ENCODE measurements at places on chromosomes 1 and 21.

GRCh38 chr1:5580926-5581325 is 411.3 kb downstream of the NPHP4 start:
- no peak for DNase-seq

- no peak for DNase-seq
Measured at GRCh38 chr1:180026556-180026955, 71.9 kb downstream of the CEP350 start.

GRCh38 chr1:23594927-23595353 is 35.6 kb upstream of the ID3 start:
- no peak for DNase-seq

DNA sequence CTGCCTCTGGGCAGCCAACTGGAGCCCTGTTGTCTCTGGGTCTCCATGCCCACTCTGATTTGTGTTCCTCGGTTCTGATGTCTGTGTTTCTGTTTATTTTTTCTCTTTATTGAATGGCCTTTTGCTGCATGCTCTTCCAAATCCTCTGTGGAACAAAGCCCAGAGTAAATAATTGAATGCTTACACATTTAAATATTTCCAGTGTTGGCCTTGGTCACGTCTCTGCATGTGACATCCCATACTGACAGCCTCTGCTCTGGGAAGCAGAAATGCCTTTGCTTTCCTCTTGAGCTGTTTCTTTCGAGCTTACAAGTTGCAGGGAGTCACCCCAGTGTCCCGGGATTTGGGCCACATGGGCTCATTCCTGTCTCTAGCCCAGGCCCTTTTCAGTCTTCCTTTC is 267.9 kb downstream of the PTPRU start:
- DNase-seq, result no peak

DNA sequence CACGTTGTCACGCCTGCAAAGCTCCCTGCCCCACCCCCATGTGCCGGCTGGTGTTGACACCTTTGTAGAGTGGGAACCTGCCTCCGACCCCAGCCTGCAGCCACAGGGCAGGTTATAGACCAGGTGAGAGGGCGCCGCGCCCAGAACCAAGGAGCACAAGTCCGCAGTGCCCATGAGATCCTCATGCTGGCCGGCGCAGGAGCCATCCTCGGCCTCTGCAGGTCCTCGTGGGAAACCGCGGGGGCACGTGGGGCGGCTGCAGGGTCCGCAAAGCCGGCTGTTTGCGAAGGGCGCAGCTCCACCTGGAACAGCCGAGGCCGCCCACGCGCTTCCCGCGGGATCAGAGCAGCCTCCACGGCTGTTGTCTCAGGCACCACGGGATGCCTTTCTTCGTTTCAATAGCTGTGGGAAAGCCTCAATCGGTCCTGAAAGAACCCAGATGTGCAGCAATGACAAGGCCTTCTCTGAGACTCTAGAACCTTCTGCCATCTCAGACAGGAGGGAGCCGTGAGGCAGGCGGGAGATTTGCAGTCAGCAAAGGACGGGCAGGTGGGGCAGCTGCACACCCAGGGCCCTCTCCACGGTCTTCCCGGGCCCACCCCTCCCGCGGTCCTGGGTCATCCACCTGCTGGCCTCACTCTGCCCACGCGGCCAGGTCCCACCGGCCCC is 29.9 kb downstream of the POFUT2 start:
- no peak for DNase-seq

GRCh38 chr1:154182344-154183045 is 9.4 kb downstream of the TPM3 start:
- DNase-seq, result peak; percentile 46

DNA sequence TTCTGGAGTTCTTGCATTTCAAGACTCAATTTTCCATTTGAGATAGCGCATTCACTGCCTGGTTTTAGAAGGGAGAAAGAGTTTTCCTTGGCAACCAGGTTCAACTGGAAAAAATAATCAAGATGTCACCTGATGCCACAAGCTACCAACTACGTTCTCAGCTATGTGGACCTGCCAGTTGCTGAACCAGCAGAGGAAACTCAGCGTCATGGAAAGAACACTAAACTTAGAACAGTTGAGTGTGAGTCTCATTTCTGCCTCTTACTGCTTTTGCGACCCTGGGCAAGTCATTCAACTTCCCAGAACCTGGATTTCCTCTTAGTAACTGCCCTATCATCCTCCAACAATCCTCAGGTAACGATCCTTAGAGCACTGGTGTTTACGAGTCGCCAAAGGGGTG is 373.0 kb upstream of the ESRRG start:
- no peak for DNase-seq

GRCh38 chr1:203265541-203265940 is 36.1 kb upstream of the CHIT1 start:
- no peak for DNase-seq

GRCh38 chr1:238143038-238143437 is 252.3 kb upstream of the ZP4 start:
- no peak for DNase-seq

DNA sequence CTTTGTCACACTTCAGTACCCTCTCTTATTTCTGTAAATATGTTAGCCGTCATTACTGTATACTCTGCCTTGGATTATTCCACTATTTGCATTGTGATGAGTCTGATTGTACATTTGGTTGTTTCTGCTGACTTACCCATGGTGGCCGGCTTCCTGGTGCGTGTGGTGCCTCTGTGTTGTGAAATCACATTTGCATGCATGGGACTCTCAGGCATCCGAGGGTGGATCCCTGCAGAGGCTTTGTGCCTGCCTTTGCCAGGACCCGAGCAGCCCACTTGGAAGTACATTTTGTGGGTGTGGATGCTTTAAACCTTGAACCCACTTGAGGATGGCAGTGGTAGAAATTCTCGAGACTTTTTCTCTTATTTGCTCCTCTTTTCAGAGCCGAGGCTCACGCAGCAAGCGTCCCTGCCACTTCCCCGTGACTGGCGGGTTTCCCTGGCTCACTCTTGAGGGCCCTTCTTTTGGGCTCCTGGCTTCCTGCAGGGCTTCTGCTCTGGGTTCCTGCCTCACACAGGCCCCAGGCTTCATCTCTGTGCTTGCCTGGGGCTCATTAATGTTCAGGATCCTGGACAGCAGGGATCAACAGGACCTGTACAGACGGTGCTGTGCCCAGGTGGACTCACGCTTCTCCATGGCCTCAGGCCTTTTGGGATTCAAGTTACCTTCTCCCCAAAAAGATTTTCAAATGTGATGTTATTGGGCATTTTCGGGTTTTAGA is 36.6 kb downstream of the POFUT2 start:
- no peak for DNase-seq

DNA sequence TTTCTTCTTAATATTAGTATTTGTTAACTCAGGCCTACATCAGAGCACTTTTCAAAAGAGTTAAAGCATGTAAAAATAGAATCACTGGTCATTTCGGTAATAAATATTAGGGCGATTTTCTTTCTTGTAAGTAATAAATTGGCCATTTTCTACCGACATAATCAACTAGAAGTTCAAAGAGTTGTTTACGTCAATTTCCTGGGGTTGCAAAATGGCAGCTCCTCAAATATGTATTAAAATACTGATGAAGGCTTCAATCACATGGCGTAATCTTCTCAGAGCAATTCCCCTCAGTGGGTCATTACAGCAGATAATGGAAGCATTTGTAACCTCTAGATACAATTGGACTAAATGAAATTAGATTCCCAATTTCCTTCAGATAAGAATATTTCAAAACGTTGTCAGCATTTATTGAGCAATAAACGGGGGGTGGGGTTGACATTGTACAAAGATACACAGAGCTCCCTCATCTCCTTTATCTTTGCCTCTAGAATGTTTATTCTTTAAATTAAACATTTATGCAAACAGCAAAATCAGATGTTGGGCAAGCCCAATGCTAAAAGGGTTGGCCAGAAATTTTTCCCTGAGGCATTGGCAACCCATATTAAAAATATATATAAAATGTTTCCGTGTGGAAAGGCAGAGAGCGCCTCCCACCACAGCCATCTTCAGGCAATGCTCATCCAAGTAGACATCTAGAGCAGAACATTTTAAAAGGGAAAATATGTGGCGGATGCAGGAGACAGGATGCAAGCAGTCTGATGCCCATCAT is 240.6 kb downstream of the NCAM2 start:
- DNase-seq, result no peak

- no peak for DNase-seq
Measured at GRCh38 chr1:180969434-180969833, 53.2 kb downstream of the STX6 start.

- DNase-seq, result no peak
Measured at GRCh38 chr1:187018291-187018690, 189.5 kb downstream of the PLA2G4A start.

GRCh38 chr1:35475356-35475755 is 81.8 kb downstream of the KIAA0319L start:
- DNase-seq, result no peak

GRCh38 chr1:52166996-52167753 is 25.3 kb downstream of the ZFYVE9 start:
- DNase-seq, result no peak

DNA sequence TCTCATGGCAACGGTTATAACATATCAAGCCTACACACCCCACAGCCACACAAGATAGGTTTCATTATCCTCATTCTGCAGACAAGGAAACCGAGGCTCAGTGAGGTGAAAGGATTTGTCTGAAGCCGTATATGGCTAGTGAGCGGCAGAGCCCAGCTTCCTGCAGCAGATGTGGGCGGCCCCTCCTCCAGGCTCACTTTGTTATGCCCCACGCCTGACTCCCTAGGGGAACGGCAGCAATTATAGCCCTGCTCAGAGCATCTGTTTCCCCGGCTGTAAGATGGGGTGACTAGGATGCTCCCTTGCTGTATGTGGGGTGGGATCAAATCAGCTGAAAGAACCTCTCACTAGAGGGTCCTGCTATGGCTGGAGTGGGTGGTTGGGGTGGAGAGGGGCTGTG is 22.1 kb downstream of the GRHL3 start:
- no peak for DNase-seq

DNA sequence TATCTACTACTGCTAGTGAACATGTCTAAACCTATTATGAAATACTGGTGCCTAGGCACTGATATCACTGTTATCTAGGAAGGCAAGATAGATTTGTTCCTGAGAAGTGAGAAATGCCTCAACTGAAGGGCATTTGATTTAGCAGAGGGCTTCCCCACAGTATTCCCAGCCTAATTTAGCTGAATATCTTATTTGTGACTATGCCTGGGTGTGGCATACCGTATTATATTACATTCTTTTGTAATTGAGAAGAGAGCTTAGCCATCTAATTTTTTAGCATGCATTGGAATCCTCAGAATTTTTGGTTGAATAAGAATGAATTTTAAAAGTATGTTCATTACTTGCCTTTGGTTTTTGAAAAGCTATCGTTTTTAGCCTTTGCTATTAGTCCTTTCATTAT is 99.1 kb downstream of the ZP4 start:
- no peak for DNase-seq

DNA sequence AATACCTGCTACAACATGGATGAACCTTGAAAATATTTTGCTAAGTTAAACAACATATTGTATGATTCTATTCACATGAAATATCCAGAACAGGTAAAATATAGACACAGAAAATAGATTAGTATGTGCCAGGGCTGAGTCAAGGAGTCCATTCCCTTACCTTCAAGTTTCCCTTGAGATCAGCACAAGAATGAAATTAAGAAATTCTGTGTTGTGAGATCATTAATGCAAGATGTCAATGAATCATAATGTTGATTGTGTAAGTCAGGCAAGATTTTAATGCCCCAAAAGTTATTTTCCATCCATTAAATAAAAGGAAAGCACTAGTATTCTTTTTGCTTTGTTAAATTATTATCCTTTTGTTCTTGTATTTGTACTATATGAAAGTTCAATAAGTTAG is 139.4 kb downstream of the MRPL39 start:
- no peak for DNase-seq

- no peak for DNase-seq
Measured at GRCh38 chr1:234558330-234558836, 51.6 kb downstream of the IRF2BP2 start.

DNA sequence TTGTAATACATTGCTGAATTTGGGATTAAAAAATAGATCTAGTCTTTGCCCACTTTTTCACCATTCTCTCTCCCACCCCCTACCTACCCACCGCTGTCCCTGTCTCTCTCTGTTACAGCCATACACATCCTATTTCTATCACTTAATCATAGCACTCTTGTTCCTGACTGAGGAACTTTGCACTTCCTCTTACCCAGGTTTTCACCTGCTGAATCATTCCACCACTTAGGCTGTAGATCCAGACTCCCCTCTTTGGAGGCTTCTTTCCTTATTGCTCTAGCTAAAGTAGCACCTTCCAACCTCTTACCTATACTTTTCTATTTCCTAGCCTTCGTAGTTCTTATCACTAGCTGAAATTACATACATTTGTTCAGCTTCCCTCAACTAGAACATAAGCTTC is 59.6 kb downstream of the ATP6V1G3 start:
- no peak for DNase-seq

- no peak for DNase-seq
Measured at GRCh38 chr1:200889571-200889970, 5.1 kb upstream of the INAVA start.

DNA sequence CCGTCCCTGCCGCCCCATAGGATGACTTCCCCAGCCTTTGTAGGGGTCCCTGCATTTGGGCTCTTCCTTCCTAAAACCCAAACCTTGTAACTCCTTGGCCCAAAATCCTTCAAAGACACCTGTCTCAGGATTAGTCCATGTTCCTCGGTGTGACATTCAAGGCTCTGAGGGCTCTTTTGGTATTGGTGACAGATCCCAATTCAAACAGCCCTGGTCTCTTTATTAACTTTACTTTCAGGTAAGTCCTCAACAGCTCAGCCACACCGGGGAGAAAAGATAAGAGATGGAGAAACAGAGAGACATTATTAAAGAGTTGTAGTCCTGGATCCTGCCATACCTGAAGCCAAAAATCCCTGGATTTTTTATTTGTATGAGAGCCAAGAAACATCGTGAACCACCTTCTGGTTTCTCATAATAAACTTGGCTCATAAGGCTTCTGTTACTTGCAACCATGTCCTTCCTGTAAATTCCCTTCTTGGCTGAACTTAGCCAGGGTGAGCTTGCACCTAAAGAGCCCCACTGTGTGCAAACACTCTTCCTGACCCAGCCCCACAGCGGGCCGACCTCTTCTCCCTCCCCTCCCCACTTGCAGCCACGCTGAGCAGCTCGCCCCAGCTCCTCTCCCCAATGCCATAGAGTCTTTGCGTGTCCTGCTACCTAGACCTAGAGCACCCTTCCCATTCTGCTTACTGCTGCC is 7.9 kb upstream of the MATN1 start:
- DNase-seq, result no peak

DNA sequence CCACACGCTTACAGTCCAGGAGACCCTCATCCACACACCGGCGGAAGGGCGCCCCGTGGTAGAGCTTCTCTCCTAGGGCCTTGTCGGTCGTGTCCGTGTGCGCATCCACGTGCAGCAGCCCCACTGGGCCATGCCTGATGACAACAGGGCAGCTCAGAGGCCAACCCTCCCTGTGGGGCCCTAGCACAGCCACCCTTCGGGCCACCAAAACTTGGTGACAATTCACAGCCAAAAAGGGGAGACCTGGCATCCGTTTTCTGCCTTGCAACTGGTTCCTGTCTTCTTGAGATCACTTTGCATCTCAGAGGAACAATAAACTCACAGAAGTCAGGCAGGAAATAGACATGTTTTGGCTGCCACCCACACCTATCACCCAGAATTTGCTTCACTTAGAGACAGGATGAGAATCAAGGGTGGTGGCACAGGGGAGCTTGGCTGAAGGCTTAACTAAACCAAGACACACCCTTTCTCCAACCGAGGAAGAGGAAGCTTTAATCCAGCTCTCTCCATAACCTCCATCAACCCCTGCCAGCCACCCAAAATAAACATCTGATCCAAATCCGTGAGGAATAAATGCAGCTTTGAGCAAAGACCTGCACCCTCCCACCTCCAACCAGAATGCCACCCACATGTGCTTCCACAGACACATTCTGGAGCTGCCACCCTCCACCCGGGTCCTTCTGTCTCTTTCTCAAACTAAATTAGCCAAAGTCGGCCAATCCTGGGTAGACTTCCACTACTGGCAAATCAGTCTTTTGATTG is 5.7 kb downstream of the AGMAT start:
- DNase-seq, result no peak

Measured in stimulated activated CD8-positive, alpha-beta memory T cell treated with anti-CD3 and anti-CD28 coated beads, Interleukin-7, amount 100 ng/mL, for 24 hours (primary cell).